ENCODE measurements at places on chromosomes 13 and 19.

- no peaks in the 10 kb centered on the region for H3K4me1 ChIP-seq
- no peak for DNase-seq
- no peak overlapping the region for H3K27ac ChIP-seq
- no peak overlapping the region for H3K4me3 ChIP-seq
These were observed 47.6 kb upstream of the MAP3K10 start for GRCh38 chr19:40143612-40144011.

DNA sequence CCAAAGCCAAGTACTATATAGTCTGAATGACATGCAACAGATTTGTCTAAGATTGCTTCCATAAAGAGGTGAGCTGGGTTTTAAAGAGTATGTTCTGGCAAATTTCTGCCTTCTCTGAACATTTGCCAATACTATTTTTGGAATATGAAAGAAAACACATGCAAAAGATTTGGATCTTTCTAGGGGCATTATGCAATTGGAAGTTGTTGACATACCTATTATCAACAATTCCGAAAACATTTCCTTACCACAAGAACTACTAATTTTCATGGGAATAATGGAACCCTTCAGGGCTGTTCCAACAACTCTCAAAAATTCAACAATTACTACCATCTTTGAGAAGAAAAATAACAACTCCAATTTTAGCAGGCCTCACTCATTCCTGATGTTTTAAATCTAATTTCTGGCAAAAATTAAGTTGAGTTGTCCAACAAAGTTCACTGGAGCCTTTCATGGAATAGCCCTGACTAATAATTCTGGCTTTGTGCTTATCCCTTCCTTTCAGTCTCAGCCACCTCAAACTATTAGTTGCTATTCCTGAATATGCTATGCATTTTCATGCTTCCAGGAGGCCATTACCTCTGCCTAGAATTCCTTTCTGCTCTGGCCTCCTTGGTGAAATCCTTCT lies 250.0 kb downstream of the RGCC start:
- H3K4me3 ChIP-seq = no peak overlapping the region
- H3K4me1 ChIP-seq = peaks cover 33% of the 10 kb centered on the region
- DNase-seq = no peak
- no peaks in the 10 kb centered on the region for H3K27me3 ChIP-seq
- peak overlapping the region; percentile 3 for H3K27ac ChIP-seq

- no peaks in the 10 kb centered on the region for H3K27me3 ChIP-seq
- DNase-seq = no peak
- no peaks in the 10 kb centered on the region for H3K4me1 ChIP-seq
- no peaks in the 10 kb centered on the region for H3K36me3 ChIP-seq
These were observed 16.5 kb downstream of the IQCN start for GRCh38 chr19:18257503-18258470.

DNA sequence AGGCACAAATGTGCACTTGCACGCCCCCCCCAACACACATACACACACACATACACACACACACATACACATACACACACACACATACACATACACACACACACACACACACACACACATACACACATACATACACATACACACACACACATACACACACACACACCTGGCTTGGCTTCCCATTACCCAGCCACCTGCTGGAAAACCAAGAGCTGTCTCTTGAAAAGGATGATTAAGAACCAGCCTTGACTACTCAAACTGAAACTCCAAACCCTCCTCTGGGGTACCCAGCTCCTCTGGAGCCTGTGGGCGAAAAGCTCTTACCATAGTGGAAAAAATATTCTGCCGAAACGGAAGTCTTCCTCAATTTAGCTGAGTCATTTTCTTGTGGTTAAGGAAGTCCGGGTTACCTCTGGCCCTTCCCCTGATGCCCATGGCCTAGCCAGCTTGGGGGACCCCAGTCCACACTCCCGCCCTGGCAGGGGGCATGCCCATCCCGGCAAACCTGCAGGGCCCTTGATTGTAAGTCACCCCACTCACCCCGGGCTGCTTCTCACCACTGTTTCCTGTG lies 21.9 kb downstream of the CEBPA start:
- H3K4me3 ChIP-seq = no peak overlapping the region
- no peak overlapping the region for H3K27ac ChIP-seq

DNA sequence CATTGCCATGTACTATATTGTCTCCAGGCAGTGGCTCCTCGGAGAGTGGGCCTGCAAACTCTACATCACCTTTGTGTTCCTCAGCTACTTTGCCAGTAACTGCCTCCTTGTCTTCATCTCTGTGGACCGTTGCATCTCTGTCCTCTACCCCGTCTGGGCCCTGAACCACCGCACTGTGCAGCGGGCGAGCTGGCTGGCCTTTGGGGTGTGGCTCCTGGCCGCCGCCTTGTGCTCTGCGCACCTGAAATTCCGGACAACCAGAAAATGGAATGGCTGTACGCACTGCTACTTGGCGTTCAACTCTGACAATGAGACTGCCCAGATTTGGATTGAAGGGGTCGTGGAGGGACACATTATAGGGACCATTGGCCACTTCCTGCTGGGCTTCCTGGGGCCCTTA lies 624 bp downstream of the GPR32 start:
- H3K27me3 ChIP-seq = no peaks in the 10 kb centered on the region
- no peaks in the 10 kb centered on the region for H3K36me3 ChIP-seq
- no peak overlapping the region for H3K4me3 ChIP-seq
- DNase-seq = no peak

DNA sequence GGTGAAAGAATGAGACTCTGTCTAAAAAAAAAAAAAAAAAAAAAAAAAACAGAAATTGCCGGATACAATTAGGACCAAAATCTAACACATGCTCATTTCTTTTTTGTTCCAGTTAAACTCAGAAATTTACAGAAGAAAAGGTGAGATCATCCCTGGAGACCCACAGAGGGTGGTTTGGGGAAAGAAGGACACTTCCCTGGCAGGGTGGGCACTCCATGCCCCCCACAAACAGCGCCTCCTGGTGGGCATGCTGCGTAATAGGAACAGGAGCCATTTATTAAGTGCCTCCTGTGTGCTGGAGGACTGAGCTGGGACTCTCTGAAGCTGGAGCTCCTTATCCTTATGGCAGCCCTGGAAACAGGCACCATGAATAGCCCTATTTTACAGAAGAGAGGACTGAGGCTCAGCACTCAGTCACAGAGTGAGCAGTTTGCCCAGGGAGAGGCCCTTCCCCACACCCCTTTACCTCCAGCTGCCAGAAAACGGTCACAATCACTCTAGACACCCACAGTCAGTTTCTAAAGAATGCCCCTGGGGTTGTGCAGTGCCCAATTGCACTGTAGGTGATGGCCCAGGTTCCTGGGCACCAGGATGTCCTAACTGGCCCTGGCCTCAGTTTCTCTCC lies 10.1 kb downstream of the C19orf38 start:
- H3K4me3 ChIP-seq = no peak overlapping the region
- H3K27ac ChIP-seq = no peak overlapping the region
- no peaks in the 10 kb centered on the region for H3K36me3 ChIP-seq
- H3K27me3 ChIP-seq = no peaks in the 10 kb centered on the region

DNA sequence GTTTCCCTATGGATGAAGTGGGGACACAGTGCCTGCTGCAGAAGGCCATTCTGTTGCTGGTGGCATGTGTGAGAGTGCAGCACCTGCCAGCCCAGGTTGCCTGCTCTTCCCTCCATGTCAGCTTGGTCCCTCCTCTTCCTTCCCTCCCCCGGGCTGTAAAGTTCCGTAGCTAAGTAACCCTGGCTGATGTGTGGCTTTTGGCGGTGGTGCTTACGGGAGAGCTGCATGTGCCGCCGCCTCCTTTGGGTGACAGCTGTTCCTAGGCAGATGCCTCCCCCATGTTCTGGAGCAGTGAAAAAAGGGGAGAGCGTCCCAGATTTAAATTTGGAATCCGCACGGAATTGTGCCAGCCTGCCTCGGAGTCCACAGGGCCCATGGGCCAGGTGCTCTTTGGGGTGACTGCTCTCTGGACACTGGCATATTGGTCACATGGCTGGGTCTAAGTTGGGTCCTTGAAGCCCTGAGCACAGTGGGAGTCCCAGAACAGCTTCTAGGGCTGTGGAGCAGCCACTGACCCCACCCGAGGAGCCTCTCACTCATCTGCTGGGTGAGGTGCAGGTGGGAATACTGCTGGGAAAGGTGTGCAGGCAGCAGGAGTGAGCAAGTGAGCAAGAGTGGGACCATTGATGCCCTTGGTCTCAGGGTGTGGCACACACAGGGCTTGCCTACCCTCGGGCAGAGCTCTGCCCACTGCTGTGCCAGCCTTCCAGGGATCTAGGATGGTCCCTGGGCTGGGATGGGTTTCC lies 33.1 kb upstream of the ZNF536 start:
- no peaks in the 10 kb centered on the region for H3K36me3 ChIP-seq
- no peak for DNase-seq

GRCh38 chr19:47022140-47022536 lies 2.5 kb downstream of the NPAS1 start:
- H3K36me3 ChIP-seq = no peaks in the 10 kb centered on the region
- H3K4me1 ChIP-seq = peaks cover 26% of the 10 kb centered on the region
- peaks cover 12% of the 10 kb centered on the region for H3K27me3 ChIP-seq
- H3K4me3 ChIP-seq = no peak overlapping the region
- no peak overlapping the region for H3K27ac ChIP-seq
- DNase-seq = no peak

GRCh38 chr13:41562083-41562482 lies 104.7 kb downstream of the RGCC start:
- no peaks in the 10 kb centered on the region for H3K27me3 ChIP-seq
- H3K27ac ChIP-seq = peak overlapping the region; percentile 57
- H3K4me1 ChIP-seq = peaks cover 33% of the 10 kb centered on the region
- DNase-seq = no peak
- H3K4me3 ChIP-seq = no peak overlapping the region
- no peaks in the 10 kb centered on the region for H3K36me3 ChIP-seq

Measured in vagina (tissue), 2 donors.